ENCODE measurements at places on chromosomes 1 and 21. TPM values are rescaled to one million over a fixed set of nuclear protein-coding genes. Genes with fewer than 3 reads are reported as not detected.

Gene DCST2
- 0.38 TPM for polyA plus RNA-seq

Gene CLDN8
- not detected for polyA plus RNA-seq

Gene TMIGD3
- not detected for polyA plus RNA-seq

Gene MTARC2
- 5.7 TPM for polyA plus RNA-seq

Gene E2F2
- 0.11 TPM for polyA plus RNA-seq

Gene HMGCS2
- not detected for polyA plus RNA-seq

Gene NEXN
- 7.8 TPM for polyA plus RNA-seq

Gene SPSB1
- polyA plus RNA-seq = 15.1 TPM

All from BJ (cell line).